ENCODE measurements at places on chromosomes 3 and 15. TPM values are rescaled to one million over a fixed set of nuclear protein-coding genes. Genes with fewer than 3 reads are reported as not detected.

- H3K27ac ChIP-seq: no peak overlapping the region
- H3K4me3 ChIP-seq: no peak overlapping the region
- H3K36me3 ChIP-seq: no peaks in the 10 kb centered on the region
- H3K27me3 ChIP-seq: peaks cover 17% of the 10 kb centered on the region
These were observed 60.7 kb upstream of the RAB6B start for GRCh38 chr3:133956353-133956752.

DNA sequence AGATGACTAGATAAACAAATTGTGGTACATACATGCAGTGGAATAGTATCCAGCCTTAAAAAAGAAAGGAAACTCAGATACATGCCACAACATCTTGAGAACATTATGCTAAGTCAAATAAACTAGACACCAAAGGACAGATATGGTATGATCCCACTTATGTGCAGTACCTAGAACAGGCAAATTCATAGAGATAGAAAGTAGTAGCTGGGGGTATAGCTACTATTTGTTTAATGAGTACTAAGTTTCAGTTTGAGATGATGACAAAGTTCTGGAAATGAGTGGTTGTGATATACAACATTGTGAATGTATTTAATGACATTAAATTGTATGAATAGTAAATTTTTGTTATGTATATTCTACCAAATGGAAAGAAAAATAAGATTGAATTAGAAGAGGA is 477.2 kb upstream of the CFAP20DC start:
- no peak overlapping the region for H3K4me3 ChIP-seq
- DNase-seq: no peak
- H3K4me1 ChIP-seq: peaks cover 3% of the 10 kb centered on the region
- H3K27ac ChIP-seq: no peak overlapping the region
- no peaks in the 10 kb centered on the region for H3K36me3 ChIP-seq

- DNase-seq: peak; percentile 72
- H3K36me3 ChIP-seq: no peaks in the 10 kb centered on the region
- H3K27me3 ChIP-seq: no peaks in the 10 kb centered on the region
- no peak overlapping the region for H3K4me3 ChIP-seq
- H3K4me1 ChIP-seq: peaks cover 9% of the 10 kb centered on the region
These were observed 111.7 kb downstream of the CHSY1 start for GRCh38 chr15:101139986-101140696.

DNA sequence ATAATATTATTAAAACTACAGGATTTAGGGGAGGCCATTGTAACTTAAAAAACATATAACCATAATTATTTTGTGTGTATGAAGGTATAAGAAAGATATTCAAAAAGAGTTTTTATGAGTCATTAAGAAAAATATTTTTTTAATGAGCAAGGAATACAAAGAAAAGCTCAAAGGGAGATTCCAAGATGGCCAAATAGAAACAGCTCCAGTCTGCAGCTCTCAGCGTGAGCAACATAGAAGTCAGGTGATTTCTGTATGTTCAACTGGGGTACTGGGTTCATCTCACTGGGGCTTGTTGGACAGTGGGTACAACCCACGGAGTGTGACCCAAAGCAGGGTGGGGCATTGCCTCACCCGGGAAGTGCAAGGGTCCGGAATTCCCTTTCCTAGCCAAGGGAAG is 336.1 kb downstream of the TBL1XR1 start:
- no peaks in the 10 kb centered on the region for H3K27me3 ChIP-seq
- H3K36me3 ChIP-seq: no peaks in the 10 kb centered on the region
- no peaks in the 10 kb centered on the region for H3K4me1 ChIP-seq
- no peak for DNase-seq
- H3K4me3 ChIP-seq: no peak overlapping the region
- no peak overlapping the region for H3K27ac ChIP-seq

DNA sequence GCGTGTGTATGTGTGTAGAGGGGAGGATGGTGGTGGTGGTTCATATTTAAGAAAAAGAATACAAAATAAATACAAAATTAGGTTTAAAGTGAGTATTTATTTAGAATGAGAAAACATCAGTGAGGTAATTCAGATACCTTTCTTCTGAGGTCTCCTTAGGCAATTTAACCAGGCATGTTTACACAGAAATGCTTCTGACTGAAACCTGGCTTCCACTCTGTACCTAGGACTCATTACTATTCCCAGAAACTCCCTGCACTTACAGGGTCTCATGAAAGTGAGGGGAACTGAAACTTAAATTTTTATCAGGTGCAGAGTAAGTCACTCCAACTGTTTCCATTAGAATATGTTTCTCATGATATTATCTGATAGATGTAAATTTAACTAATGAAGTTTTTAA is 10.3 kb upstream of the DIPK2A start:
- no peaks in the 10 kb centered on the region for H3K36me3 ChIP-seq
- H3K27ac ChIP-seq: no peak overlapping the region
- H3K4me3 ChIP-seq: no peak overlapping the region
- no peaks in the 10 kb centered on the region for H3K27me3 ChIP-seq
- H3K4me1 ChIP-seq: peaks cover 5% of the 10 kb centered on the region

DNA sequence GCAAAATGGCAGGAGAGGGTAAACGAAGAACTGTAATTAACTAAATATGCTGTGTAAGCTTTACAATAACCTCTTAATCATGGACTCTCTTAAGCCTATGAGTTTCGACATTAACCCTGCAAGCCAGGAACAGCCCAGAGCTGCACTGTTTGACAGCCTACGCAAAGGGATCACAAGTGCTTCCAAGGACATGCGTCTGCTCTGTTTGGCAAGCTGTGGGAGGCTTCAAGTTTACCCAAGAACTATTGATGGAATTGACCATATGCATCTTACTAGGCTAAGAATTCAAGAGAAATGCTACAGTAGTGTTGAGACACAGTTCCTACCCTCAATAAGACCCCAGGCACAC is 66.0 kb downstream of the PDZRN3 start:
- no peak overlapping the region for H3K4me3 ChIP-seq
- H3K27ac ChIP-seq: no peak overlapping the region
- H3K27me3 ChIP-seq: no peaks in the 10 kb centered on the region
- no peaks in the 10 kb centered on the region for H3K36me3 ChIP-seq

GRCh38 chr3:102449930-102450329 is 15.1 kb downstream of the ZPLD1 start:
- H3K4me1 ChIP-seq: no peaks in the 10 kb centered on the region
- H3K4me3 ChIP-seq: no peak overlapping the region
- no peak overlapping the region for H3K27ac ChIP-seq

DNA sequence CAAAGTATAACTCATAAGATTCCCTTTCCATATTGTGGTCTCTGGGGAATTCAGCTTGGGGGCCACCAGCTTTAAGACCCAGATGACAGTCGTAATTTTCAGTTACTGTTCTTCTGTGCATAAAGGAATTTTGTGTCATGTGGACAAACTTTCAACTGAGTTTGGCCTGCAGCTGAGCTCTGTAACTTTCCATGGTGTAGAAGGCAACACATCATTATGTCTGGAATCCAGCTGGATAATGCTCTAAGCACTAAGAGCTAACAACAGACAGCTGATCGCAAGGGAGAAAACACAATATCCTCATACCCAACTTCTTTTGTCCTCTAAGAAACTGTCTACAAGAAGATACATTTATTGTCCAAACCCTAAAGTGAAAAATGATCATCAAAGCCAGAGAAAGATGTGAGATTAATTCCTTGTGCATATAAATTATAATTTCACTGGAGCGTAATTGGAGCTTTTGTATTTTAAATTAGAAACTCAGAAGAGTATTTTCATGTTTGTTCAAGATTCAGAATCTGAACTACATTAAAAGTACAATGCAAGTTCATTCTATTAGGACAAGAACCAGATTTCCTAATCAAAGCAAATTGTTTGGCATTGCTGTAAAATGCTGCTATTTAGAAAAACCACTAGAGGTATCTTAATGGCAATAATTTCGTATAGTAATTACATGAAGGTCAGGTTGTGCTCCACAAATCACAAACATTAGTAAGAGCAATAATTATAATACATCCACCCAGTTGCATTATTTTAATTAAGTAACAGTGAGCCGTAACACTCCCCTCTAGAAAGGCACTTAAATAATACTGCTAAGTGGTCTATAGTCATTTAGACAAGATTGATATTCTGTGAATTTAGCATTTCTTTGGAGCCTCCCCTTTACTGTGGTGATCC is 218.8 kb downstream of the ATP8B4 start:
- no peak for DNase-seq
- no peaks in the 10 kb centered on the region for H3K27me3 ChIP-seq
- no peak overlapping the region for H3K27ac ChIP-seq
- no peak overlapping the region for H3K4me3 ChIP-seq

GRCh38 chr3:197562398-197563251 is 6.9 kb upstream of the BDH1 start:
- DNase-seq: no peak
- H3K36me3 ChIP-seq: no peaks in the 10 kb centered on the region
- H3K4me3 ChIP-seq: no peak overlapping the region
- no peak overlapping the region for H3K27ac ChIP-seq
- peaks cover 23% of the 10 kb centered on the region for H3K27me3 ChIP-seq

- H3K4me3 ChIP-seq: no peak overlapping the region
- H3K27me3 ChIP-seq: no peaks in the 10 kb centered on the region
- DNase-seq: no peak
- no peaks in the 10 kb centered on the region for H3K4me1 ChIP-seq
- no peak overlapping the region for H3K27ac ChIP-seq
- no peaks in the 10 kb centered on the region for H3K36me3 ChIP-seq
These were observed 1218.1 kb downstream of the ROBO2 start for GRCh38 chr3:78257951-78258530.

- DNase-seq: no peak
- no peak overlapping the region for H3K4me3 ChIP-seq
- peaks cover 11% of the 10 kb centered on the region for H3K4me1 ChIP-seq
- no peaks in the 10 kb centered on the region for H3K36me3 ChIP-seq
- H3K27ac ChIP-seq: no peak overlapping the region
These were observed 2.6 kb downstream of the CLDN18 start for GRCh38 chr3:138012526-138012925.

- H3K36me3 ChIP-seq: no peaks in the 10 kb centered on the region
- no peak for DNase-seq
- H3K27ac ChIP-seq: no peak overlapping the region
- no peaks in the 10 kb centered on the region for H3K4me1 ChIP-seq
These were observed 696.8 kb upstream of the CFAP20DC start for GRCh38 chr3:59746585-59746984.

DNA sequence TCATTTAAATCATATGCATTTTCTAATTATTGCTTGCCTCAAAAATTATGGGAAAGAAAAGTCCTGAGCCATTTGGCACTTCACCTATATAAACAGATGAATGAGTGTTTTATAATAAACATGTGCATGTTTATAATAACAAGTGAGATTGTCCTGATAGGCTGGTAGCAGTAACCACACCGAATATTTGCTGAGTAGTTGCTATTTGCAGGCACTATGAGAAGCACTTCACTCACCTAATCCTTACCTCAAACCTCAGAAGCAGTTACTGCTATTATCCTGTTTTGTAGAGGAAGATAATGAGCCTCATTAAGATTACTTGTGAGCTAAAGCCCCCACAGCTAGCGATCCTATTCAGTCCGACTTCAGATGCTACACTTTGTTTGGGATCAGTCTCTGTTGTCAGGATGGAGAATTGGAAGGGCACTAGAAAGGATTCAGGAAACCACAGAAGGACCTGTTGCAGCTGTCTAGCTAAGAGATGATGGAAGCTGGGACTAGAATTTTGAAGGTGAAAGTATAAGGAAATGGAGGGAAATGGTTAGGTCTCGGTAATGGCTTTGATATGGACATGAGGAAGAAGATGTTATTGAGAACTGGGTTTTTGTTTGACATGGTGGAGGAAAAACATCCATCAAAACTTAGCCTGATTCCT is 28.4 kb upstream of the MAGI1 start:
- no peak overlapping the region for H3K27ac ChIP-seq
- no peak overlapping the region for H3K4me3 ChIP-seq
- H3K27me3 ChIP-seq: no peaks in the 10 kb centered on the region
- H3K36me3 ChIP-seq: no peaks in the 10 kb centered on the region

DNA sequence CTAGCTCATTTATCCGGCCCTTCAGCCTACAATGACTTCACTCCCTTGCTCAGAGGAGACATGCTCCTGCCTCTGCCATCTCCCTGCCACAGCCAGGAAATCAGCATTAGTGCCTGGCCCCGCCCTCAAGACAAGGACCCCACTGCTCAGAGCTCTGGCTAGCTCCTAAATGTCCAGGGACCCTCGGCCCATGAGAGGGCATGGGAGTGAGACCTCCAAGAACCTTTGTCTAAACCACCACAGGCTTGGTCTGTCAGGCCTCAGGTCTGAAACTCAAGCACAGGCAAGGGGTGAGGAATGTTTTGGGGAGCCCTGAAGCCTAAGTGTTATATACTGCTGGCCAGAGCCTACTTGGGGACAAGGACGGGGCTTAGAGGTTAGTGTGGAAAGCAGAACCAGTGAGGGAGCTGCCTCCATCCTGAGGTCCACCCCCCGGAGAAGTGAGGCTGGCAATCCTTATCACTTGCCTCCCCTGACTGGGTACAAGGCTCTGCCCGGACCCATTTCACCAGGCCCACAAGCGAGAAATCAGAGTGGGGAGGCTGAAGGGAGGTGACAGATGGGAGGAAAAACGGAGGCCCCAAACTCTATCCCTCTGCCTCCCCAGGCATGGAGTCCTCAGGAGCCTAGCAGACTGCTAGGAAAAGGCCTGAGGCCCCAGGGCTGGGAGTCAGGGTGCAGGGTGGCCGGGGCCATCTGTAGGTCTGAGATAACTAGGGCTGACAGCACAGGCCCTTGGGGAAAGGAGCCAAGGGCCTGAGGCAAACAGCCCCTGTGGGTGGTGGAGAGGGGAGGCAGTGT is 18.8 kb downstream of the SHF start:
- H3K4me1 ChIP-seq: no peaks in the 10 kb centered on the region
- peak; percentile 68 for DNase-seq
- no peak overlapping the region for H3K4me3 ChIP-seq
- H3K36me3 ChIP-seq: no peaks in the 10 kb centered on the region
- no peaks in the 10 kb centered on the region for H3K27me3 ChIP-seq
- H3K27ac ChIP-seq: no peak overlapping the region

- H3K27ac ChIP-seq: peak overlapping the region; percentile 27
- no peak overlapping the region for H3K4me3 ChIP-seq
- no peaks in the 10 kb centered on the region for H3K36me3 ChIP-seq
- no peak for DNase-seq
These were observed 4.3 kb downstream of the MAPK6 start for GRCh38 chr15:52023169-52023922.

GRCh38 chr15:76916369-76916768 is 11.2 kb upstream of the SCAPER start:
- H3K27me3 ChIP-seq: peaks cover 19% of the 10 kb centered on the region
- no peak overlapping the region for H3K27ac ChIP-seq
- no peaks in the 10 kb centered on the region for H3K36me3 ChIP-seq
- H3K4me1 ChIP-seq: no peaks in the 10 kb centered on the region

Gene MAGEL2
- total RNA-seq: not detected

- H3K27me3 ChIP-seq: no peaks in the 10 kb centered on the region
- peaks cover 40% of the 10 kb centered on the region for H3K4me1 ChIP-seq
- no peak for DNase-seq
- H3K36me3 ChIP-seq: no peaks in the 10 kb centered on the region
- no peak overlapping the region for H3K27ac ChIP-seq
These were observed 145.7 kb downstream of the RBMS3 start for GRCh38 chr3:29426302-29427226.

DNA sequence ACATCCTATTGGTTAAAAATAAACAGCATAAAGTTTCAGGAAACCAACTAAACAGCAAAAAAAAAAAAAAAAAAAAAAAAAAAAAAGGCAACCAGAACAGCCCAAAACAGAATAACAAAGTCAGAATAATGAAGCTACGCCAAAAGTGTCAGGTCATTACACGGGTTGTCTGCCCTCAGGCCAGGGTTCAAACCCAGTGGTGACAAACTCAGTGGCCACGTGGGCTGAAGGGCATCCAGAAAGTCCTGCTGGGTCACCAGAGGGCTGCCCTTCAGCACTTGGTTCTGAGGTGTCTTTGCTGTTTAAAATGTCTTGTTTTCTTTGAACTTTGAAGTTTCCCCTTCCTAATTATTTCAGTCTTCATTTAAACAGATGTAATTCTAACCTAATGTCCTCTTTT is 61.3 kb downstream of the CGNL1 start:
- no peak for DNase-seq
- no peak overlapping the region for H3K27ac ChIP-seq
- peaks cover 13% of the 10 kb centered on the region for H3K27me3 ChIP-seq
- H3K36me3 ChIP-seq: no peaks in the 10 kb centered on the region
